GM12878 (cell line): ENCODE measurements at places on chromosomes 6 and 20. TPM values are rescaled to one million over a fixed set of nuclear protein-coding genes. Genes with fewer than 3 reads are reported as not detected.

MCCD1 gene
- not detected in 2 replicates for total RNA-seq

BFSP1 gene
- total RNA-seq = 0.13 TPM in 2 replicates

BICRAL gene
- 12.3 and 13.6 TPM in 2 replicates for total RNA-seq

CDH22 gene
- total RNA-seq = not detected in 2 replicates

TNNC2 gene
- not detected in 2 replicates for total RNA-seq

ACTL10 gene
- 3.6 and 3.7 TPM in 2 replicates for total RNA-seq

FLRT3 gene
- 0.11 and 0.23 TPM in 2 replicates for total RNA-seq

LTB gene
- total RNA-seq = 46.8 and 50.9 TPM in 2 replicates

PFDN6 gene
- total RNA-seq = 87.8 and 91.8 TPM in 2 replicates

NANP gene
- total RNA-seq = 4.6 and 5.1 TPM in 2 replicates

SCRT2 gene
- not detected in 2 replicates for total RNA-seq

DNA sequence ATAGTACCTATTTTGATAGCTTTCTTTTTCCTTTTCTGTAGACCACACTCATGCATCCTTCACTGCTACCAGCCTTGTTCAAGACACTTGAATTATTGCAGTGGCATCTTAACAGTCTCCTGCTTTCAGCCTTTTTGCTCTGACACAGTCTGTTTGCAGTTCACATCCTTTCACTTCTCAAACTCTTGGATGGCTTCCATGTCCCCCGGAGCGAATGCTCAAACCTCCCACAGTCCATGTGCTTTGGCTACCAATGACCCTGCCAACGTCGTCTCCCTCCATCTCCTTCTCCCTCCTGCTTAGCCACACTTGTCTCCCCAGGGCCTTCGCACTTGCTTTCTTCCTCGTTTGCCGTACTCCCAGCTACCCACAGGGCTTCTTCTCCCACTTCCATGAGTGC is 270.0 kb upstream of the ZFP64 start:
- H3K4me1 ChIP-seq = no peaks in the 10 kb centered on the region
- H3K27me3 ChIP-seq = no peaks in the 10 kb centered on the region
- no peaks in the 10 kb centered on the region for H3K36me3 ChIP-seq
- no peak overlapping the region for H3K4me3 ChIP-seq
- no peak for DNase-seq
- no peak overlapping the region for H3K27ac ChIP-seq

DNA sequence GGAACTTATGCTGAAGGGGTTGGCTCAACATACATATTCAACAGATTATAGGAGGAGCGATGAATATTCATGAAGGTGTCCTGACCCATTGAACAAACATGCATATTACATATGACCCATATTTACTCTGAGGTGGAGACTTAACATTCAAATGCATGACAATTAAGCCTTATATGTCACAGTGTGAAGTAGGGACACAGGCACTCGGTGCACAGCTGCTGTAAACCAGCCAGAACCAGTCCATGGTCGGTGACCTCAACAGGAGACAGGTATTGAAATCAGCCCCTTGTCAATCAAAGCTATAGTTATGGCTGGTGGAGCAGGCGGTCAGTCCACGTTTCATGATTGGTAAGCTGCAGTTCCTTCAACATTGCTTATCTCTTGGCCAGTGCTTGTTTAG is 347.3 kb downstream of the THBS2 start:
- no peaks in the 10 kb centered on the region for H3K4me1 ChIP-seq
- H3K4me3 ChIP-seq = no peak overlapping the region
- no peak overlapping the region for H3K27ac ChIP-seq
- H3K27me3 ChIP-seq = no peaks in the 10 kb centered on the region

GRCh38 chr20:9578594-9578993 is 64.2 kb downstream of the LAMP5 start:
- H3K4me3 ChIP-seq = no peak overlapping the region
- H3K36me3 ChIP-seq = no peaks in the 10 kb centered on the region
- DNase-seq = no peak
- H3K4me1 ChIP-seq = no peaks in the 10 kb centered on the region; the same call in 1 of the 2 replicates

GRCh38 chr6:168404560-168404959 is 36.4 kb upstream of the SMOC2 start:
- H3K4me3 ChIP-seq = no peak overlapping the region
- H3K36me3 ChIP-seq = no peaks in the 10 kb centered on the region
- no peaks in the 10 kb centered on the region for H3K27me3 ChIP-seq
- DNase-seq = no peak
- H3K27ac ChIP-seq = no peak overlapping the region

DNA sequence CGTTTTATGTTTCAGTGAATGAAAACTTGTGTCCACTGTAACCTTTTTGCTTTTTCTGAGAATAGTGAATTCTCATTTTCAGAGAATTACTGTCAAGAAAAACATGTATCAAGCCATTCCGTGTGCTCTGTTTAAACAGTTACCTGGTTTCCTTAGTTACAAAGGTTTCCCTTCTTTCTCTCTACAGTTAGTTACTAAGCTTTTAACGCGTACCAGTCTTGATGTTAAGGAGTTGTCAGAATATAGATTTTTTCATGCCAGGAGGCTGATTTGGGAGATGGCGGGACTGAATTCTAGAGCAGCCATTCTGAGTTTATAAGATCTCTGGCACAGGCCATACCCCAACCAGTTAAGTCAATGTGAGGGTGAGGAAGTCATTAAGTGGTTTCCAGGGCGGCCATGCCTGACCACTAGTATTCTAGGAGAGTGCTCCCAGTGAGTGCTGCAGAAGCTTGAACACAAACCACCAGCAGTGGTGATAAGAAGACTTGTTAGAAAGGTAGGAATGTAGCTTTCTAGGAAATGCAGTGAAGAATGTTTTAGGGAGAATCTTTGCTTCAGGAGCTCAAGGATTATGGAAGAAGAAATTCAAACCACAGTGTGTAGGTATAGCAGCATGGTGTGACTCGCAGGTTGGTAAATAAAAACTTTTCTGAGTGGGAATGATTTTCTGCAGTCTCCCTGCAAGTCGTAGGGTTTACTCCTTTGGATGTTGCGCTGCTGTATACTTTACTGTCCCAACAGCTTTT is 112.9 kb downstream of the JARID2 start:
- H3K27ac ChIP-seq = peak overlapping the region; percentile 81
- H3K4me1 ChIP-seq = peaks cover 75% of the 10 kb centered on the region
- DNase-seq = peak; percentile 75
- H3K4me3 ChIP-seq = peak overlapping the region; percentile 27
- H3K27me3 ChIP-seq = no peaks in the 10 kb centered on the region

DNA sequence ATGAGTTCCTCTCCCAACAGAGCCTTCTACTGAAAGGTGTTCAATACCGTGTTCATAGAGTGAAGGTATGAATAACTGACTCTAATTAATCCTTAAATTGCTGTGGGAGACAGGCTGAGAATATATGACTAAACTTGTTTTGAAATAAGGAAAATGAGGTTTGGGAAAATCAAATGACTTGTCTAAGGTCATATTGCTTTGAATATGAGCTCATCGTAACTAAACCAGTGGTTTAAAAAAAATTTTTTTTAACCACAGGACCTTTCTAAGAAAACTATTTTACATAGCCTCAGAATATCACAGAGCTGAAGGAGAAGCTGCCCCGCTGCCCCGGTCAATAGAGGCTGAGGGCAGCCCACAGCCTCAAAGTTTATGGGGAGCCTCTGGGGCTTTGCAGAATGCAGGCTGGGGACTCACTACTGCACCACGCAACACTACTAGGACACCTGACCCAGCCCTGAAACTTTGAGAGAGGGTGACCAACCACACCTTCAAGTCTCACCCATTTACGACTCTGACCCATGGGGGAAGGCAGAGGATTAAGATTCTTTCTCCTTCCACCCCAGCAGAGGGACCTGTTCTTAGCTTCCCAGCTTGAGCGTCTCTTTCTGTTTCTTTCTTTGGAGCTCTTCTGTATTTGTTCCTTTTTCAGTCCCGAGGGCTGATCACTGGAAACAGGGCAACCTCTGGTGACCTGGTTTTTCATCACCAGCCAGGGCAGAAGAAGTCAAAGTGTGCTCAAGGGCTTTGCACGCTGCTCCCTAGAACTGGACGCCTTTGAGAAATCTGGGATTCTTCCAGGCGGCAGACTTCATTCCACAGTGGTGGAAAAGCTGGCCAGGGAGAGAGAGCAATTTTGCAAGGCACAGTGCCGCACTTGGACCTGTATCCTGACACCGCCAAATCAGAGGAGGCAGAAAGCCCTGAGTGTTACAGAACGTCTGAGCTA is 220.2 kb downstream of the ATXN1 start:
- H3K27ac ChIP-seq = no peak overlapping the region
- H3K4me1 ChIP-seq = peaks cover 7% of the 10 kb centered on the region
- H3K4me3 ChIP-seq = no peak overlapping the region
- H3K36me3 ChIP-seq = no peaks in the 10 kb centered on the region; the same call in 1 of the 2 replicates

- no peak overlapping the region for H3K27ac ChIP-seq
- no peaks in the 10 kb centered on the region for H3K36me3 ChIP-seq
- H3K4me3 ChIP-seq = no peak overlapping the region
- H3K4me1 ChIP-seq = peaks cover 6% of the 10 kb centered on the region
- H3K27me3 ChIP-seq = 0 out of 2 replicates have a peak, but pooled peaks cover 6% of the 10 kb centered on the region
- DNase-seq = no peak
Measured at GRCh38 chr20:45345104-45345936, 2.9 kb downstream of the SDC4 start.

GRCh38 chr6:106372838-106373501 is 12.5 kb downstream of the CRYBG1 start:
- 0 out of 2 replicates have a peak, but pooled peaks cover 4% of the 10 kb centered on the region for H3K27me3 ChIP-seq
- DNase-seq = no peak
- H3K4me3 ChIP-seq = no peak overlapping the region
- no peak overlapping the region for H3K27ac ChIP-seq
- H3K36me3 ChIP-seq = no peaks in the 10 kb centered on the region

- H3K4me3 ChIP-seq = no peak overlapping the region
- peaks cover 9% of the 10 kb centered on the region for H3K4me1 ChIP-seq
- no peak overlapping the region for H3K27ac ChIP-seq
Measured at GRCh38 chr6:134437376-134437775, 119.5 kb upstream of the SGK1 start.

GRCh38 chr6:154474648-154475428 is 35.6 kb downstream of the CNKSR3 start:
- no peak overlapping the region for H3K27ac ChIP-seq
- DNase-seq = no peak
- H3K4me3 ChIP-seq = no peak overlapping the region
- H3K4me1 ChIP-seq = no peaks in the 10 kb centered on the region
- no peaks in the 10 kb centered on the region; the same call in 1 of the 2 replicates for H3K27me3 ChIP-seq

GRCh38 chr6:112938650-112939049 is 591.5 kb downstream of the RFPL4B start:
- no peak overlapping the region for H3K27ac ChIP-seq
- no peak overlapping the region for H3K4me3 ChIP-seq
- no peaks in the 10 kb centered on the region for H3K4me1 ChIP-seq
- DNase-seq = no peak
- no peaks in the 10 kb centered on the region for H3K36me3 ChIP-seq

DNA sequence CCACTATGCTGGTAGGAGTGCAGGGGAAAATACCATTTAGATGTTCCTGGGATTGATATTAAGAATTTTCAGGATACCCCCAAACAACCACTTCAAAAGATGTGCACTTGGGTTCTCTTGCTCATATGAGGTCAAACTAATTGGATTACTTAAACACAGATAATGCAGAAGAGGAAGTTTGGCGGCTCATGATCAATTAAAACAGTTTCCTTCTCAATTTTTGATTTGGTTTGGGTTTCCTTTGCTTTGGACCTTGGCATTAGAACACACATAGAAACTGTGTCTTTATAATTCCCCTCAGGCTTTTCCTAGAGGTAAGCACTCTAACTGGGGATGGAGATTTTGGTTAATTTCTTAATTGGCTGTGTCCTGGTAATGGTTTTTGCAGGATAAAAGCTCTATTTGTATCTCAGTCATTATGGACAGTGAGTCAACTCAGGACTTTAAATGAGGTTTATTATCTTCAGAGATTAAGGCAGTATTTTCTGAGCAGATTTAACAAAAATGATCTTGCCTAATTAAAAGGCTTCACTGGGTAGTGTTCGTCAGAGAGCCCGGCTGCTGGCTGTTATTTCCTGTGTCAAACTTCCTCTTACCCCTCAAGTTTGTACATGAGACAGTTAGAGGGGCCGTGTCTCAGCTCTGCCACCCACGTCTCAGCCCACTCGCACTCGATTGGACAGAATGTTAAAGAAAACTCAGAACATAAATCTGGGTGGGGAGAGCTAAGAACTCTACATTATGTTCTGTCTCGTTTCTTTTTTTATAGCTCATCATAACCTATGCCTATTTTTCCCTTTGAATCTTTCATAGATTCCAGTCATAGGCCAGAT is 50.3 kb upstream of the PREP start:
- no peak overlapping the region for H3K4me3 ChIP-seq
- no peaks in the 10 kb centered on the region for H3K27me3 ChIP-seq
- peak; percentile 54 for DNase-seq
- H3K27ac ChIP-seq = peak overlapping the region; percentile 35
- H3K4me1 ChIP-seq = peaks cover 15% of the 10 kb centered on the region
- no peaks in the 10 kb centered on the region for H3K36me3 ChIP-seq

DNA sequence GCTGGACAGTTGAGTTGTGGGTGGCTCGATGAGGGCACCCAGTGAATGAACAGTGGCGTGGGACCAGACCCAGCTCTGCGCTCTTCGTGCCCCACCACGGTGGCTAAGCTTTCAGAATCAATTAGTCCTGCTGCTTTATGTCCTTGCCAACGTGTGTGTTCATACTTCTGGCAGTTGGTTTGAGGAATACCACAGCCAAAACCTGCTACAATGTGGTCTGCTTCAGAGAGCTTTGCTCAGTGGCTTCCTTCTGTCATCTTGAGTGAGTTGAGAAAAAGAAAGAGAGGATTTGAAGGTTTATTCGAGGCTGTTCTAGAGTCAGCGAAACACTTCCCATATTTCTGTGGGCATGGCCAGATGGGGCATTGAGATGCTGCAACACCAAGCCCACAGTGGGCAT is 39.5 kb upstream of the SLC22A2 start:
- H3K27me3 ChIP-seq = no peaks in the 10 kb centered on the region; the same call in 1 of the 2 replicates
- H3K4me3 ChIP-seq = no peak overlapping the region
- no peaks in the 10 kb centered on the region for H3K36me3 ChIP-seq
- DNase-seq = no peak
- no peaks in the 10 kb centered on the region for H3K4me1 ChIP-seq

GRCh38 chr6:47016909-47017308 is 25.2 kb downstream of the ADGRF1 start:
- no peaks in the 10 kb centered on the region for H3K27me3 ChIP-seq
- DNase-seq = no peak
- H3K27ac ChIP-seq = no peak overlapping the region

- no peak overlapping the region for H3K27ac ChIP-seq
- H3K27me3 ChIP-seq = no peaks in the 10 kb centered on the region
- no peak for DNase-seq
- no peak overlapping the region for H3K4me3 ChIP-seq
Measured at GRCh38 chr6:109514946-109515345, 31.9 kb upstream of the ZBTB24 start.

DNA sequence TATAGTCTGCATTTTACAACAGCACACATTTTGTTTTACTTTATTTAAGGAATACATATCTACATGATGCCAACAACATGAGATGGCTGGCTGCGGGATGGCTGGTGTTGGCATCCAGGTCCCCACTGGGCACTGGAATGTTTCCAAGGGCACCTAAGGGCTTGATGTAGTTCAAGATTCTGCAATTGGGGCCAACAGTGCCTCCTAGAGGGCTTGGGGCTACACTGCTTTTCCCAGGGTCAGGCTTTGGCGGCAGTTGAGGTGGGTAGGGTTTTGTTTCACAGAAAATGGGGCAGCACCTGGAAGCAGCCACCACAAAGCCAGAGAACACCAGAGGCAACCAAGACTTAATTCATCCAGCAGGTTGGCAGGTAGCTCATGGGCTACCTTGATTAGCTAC is 202.2 kb upstream of the PRND start:
- H3K27me3 ChIP-seq = no peaks in the 10 kb centered on the region
- H3K27ac ChIP-seq = no peak overlapping the region
- H3K4me1 ChIP-seq = no peaks in the 10 kb centered on the region
- H3K36me3 ChIP-seq = no peaks in the 10 kb centered on the region
- DNase-seq = no peak
